ENCODE measurements at places on chromosomes 6 and 20.

GRCh38 chr6:45416700-45417099 is 39.0 kb upstream of the SUPT3H start:
- no peak for DNase-seq

DNA sequence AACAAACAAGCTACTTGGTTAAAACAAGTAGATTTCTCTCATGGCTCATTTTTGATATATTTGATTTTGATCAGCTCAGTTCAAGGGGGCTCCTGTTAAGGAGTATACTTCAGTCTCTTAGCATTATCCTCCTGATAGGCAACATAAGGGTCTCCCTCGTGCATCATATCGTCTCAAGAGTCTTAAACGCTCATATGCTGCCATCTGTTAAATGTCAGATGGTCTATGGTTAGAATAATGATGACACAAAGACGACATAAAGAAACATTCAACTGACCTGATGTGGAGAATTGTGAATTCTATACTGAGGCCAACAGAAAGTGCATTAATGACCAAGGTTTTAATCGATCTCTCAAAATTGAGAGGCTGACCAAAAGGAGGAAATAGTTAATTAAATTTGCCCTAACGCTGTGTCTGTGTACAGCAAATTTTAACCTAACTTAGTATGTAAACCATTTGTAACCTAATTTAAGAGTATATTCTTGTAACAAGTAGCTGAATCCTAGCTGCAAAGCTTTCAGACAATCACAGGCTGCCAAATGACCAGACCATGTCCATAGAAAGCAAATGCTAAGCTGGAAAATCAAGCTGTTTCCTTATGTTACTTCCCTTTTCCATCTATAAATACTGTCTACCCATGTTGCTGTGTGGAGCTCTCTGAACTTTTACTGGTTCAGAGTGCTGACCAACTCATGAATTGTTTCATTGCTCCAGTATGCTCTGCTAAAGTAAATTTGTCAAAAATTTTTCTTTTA is 1688.5 kb downstream of the GRIK2 start:
- DNase-seq: no peak

DNA sequence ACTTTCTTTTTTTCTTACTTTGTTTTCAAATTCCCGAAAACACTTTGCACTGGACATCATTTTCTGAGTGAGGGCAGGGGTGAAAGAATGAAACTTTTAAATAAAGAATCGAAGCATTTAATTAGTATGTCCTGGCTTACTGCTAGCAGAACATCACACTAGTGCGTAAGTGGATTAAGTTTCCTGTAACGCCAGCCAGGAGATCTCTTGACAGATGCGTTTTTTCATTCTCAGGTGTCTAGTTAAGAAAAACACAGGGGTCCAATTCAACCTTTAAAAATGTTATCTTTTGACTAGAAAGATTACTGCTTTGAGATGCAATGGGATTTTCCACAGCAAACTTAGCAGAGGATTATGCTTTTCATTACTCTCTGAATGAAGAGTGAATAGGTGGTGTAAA is 858.8 kb upstream of the EPHA7 start:
- DNase-seq: no peak

GRCh38 chr6:64301307-64302236 is 666.0 kb downstream of the PHF3 start:
- no peak for DNase-seq

- DNase-seq: no peak
These were observed 67.1 kb downstream of the FYN start for GRCh38 chr6:111806165-111806547.

DNA sequence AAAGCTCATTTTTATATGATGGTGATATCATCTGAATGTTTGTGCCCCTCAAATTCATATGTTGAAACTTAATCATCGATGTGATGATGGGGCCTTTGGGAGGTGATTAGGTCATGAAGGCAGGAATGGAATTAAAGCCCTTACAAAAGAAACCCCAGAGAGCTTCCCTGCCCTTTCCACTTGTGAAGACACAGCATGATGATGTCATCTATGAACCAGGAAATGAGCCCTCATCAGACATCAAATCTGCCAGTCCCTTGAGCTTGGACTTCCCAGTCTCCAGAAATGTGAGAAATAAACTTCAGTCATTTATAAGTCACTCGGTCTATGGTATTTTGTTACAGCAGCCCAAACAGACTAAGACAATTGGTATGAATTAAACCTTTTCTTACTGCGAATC is 153.1 kb downstream of the MYB start:
- DNase-seq: no peak

GRCh38 chr6:143867236-143867635 is 3.0 kb downstream of the ZC2HC1B start:
- no peak for DNase-seq

DNA sequence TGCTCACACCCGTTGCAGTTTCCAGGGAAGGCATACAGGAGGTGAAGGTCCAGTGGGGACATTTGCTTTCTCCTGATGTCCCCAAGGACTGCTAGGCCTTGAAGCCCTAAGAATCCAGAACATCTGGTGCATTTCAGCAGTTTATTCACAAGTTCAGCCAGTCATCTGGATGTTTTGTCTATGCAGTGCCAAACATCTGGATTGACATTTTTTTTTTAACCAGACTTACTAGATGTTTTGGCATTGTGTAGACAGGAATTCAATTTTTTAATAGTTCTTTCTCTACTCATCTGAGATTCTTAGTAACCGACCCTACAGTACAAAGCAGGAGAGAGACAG is 256.2 kb downstream of the CLIC5 start:
- no peak for DNase-seq

- DNase-seq: no peak
These were observed 49.8 kb downstream of the TSHZ2 start for GRCh38 chr20:53021934-53022333.

DNA sequence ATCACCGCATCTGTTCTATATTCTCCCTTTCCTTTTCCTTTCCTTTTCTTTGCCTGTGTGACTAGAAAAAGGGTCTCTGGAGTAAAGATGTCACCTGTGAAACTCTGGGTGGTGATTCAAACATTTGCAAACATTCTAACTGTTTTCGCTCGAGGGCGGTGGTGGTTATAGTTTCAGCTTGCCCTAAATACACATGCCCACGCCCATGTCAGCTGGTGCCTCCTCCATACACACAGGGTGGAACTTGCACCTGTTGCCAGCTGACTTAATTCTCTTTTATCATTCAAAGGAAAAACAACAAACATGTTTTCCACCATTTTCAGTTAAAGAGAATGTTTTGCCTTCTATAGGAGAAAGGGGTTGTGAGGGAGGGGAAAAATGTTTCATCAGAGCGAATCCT is 381.9 kb upstream of the ARID1B start:
- no peak for DNase-seq

DNA sequence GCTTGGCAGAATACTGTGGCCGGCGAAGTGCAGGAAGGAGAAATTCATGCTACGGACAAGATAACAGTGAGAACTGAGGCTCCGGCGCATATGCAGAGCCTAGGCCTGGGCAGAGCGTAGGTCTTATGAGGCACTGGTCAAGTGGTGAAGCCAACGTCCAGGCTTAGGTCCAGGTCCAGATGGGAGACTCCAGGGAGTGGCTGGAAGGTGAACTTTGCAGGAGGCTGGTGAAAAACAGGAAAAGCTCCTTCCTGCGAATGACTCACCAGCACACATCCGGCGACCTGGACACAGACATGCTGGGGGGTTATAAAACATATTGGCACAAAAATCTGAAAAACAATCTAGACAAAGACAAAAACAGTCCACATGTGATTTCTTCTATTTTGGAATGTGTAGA is 15.4 kb downstream of the C6orf141 start:
- no peak for DNase-seq

GRCh38 chr6:26241033-26241895 is 123.7 kb upstream of the BTN3A2 start:
- DNase-seq: no peak

DNA sequence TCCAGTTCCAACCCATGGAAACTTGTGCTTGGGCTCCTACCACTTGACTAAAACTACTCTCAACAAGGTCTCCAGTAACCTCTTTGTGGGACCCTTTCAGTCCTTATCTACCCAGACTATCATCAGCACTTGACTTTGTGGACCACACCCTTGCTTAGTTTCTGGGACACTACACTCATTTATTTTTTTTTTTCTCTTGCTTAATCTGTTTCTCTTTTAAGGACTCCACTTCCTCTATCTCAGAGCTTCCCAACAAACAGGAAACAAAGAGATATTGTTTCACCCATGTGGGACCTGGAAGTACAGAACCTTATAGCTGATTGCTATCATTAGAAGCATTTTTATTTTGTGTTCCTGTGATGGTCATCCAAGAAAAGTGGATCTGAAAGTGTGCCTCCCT is 28.8 kb upstream of the ME1 start:
- no peak for DNase-seq

DNA sequence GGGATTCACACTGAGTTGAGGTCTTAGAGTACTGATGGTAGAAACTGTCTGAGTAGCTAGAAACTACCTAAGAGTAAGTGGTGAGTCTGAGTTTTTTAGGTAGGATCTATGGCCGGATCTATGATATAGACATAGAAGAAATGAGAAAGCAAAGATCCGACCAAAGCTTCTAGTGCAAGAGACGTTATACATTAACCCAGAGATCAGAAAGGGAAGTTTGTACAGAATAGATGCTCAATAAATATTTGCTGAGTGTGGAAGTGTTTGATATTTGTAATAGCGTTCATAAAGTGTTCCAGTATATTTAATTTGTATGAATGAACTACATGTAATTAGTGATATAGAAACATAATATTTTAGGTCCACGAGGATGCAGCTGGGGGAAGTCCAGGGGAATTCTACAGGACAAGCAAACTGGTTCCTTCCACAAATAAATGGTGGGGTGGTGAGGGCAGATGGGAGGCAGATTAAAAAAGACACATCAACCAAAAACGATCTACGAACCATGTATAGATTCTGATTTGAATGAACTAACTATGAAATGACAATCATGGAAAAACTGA is 31.9 kb upstream of the JARID2 start:
- DNase-seq: no peak

- no peak for DNase-seq
These were observed at the start of gene COL12A1 for GRCh38 chr6:75205776-75206575. Gene COL12A1, minus strand, starts transcription at chr6:75206053. Its CDS starts 3,261 bp downstream, at chr6:75202792.

DNA sequence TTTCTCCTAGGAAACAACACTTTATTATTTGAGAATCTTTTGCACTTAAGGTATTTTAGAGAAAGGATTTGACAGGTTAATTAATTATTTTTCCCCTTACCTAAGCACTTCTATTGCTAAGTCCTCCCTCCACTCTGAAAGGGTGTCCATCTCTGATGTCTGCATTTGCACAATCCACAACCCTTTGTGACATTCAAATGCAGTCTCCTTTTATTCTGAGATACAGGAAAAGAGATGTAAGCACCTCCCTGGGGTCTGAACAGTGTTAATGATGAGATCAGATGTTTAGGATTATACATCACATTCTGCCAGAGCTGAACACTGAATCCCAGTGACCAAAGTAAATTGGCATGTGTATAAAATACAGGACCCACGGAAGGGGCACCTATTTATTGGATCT is 864.2 kb upstream of the FLRT3 start:
- DNase-seq: no peak

DNA sequence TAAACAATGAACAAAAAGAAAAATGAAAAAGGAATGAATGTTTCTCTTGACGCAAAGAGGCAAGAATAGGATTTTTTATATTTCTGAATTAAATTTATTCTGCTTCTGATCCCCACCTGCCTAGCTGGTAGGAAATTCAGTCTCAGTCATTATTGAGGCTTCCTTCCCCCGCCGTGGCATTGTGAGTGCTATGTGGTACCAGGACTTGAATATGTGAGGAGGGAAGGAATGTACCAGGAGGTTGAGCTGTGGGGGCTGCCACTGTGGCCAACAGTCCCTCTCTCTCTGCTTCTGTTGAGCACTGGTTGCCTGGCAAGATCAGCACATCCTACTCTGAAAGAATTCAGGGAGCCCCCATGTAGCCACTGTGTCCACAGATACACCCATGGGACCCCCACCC is 368.1 kb upstream of the JARID2 start:
- DNase-seq: no peak

- no peak for DNase-seq
These were observed 66.8 kb upstream of the IYD start for GRCh38 chr6:150301846-150302519.
